Cardiac septum (tissue), 1 donor: ENCODE measurements at places on chromosomes 11 and 22. TPM values are rescaled to one million over a fixed set of nuclear protein-coding genes. Genes with fewer than 3 reads are reported as not detected.

DNA sequence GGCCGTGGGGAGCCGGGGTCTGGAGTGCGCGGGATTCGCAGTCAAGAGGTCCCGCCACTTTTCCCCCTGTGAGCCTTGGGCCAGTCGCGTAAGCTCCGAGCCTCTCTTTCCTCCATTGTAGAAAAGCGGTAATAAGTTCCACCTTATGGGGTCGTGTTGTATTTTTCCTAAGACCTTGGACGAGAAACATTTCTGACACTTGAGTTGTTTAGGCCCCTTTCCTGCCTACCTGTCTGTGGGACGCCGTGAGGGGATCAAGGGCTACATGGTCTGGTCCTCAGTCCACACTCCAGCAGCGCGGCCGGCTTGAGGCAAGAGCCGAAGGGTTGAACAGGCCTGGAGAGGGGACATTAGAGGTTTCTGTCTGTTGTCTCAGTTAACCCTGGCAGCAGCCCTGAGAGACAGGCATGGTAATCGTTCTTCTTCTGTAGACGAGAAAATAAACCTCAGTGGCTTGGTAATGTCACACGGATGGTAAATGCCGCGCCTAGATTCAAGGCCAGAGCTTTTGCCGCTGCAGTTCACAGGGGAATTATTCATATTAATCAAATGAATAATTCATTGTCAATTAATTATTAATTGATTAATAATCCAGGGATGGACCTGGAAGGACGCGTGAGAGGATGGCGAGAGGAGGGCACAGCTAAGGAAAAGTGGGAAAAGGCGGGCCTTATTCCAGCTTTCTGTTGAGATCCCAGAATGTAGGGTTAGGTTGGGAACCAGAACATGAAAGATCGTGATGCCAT, 545 bp downstream of the FEN1 start:
- no peak for DNase-seq

DNA sequence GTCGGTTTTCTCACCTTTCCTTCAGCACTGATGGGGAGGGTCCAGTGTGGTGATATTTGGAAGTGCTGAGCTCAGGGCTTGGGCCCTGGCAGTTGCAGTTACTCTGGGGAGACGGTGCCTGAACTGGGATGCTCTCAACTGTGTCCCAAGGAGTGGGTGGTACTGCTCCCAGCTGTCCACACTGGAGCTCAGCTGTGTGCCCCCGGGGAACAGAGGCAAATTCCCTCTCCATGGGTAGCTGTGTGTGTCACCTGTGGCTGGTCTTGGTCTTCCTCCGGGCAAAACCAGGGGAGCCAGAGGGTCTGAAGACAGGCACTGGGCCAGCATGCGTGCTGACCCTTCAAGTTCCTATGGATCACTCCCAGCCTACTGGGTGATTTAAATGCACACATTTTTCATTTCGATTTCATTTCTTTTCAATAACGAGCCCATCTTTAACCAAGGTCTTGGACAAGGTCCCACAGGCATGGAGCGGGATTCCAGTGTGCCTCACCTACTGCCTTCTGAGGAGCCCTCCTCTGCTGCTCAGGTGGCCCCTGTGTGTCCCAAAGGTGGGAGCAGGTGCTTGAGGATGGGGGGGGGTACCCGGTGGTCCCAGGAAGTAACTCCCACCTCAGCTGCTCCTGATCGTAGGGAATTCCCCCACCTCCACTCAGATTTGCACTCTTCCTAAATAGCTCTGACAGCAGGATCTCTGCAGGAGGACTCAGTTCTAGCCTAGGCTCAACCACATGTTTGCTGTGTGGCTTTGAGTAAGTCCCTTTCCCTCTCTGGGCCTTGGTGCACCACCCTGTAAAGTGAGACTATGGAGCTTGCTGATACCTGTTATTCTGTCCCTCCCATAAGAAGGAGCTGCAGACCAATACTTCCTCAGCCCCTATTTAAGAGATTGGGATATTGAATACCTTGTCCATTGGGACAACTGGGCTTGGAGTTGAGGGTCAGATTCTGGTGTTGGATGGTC, 16.8 kb downstream of the PRDM11 start:
- DNase-seq: peak; percentile 55

GRCh38 chr11:131423688-131424087, 53.3 kb downstream of the NTM start:
- no peak for DNase-seq

DNA sequence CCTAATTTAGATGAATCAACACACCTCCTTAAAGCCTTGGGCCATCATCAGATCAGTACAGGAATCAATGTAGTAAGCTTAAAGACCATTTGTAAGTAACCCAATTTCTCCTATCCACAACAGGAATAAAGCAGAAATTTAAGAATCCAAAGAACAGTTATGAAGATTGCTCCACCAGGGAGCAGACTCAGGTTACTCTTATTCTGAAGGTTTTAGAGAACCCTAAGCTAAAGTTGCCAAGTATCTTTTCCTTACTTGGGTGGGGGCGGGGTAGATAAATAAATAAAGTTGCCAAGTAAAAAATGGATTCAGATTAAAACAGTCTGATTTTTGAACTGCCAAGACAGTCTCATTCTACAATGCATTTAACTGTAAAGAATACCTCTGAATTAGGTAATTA, 18.1 kb downstream of the CKAP5 start:
- no peak for DNase-seq

- DNase-seq: no peak
Observed at GRCh38 chr11:22711880-22712279, 45.5 kb downstream of the GAS2 start.

- DNase-seq: no peak
Observed at GRCh38 chr11:85089654-85090053, 537.5 kb downstream of the DLG2 start.

DNA sequence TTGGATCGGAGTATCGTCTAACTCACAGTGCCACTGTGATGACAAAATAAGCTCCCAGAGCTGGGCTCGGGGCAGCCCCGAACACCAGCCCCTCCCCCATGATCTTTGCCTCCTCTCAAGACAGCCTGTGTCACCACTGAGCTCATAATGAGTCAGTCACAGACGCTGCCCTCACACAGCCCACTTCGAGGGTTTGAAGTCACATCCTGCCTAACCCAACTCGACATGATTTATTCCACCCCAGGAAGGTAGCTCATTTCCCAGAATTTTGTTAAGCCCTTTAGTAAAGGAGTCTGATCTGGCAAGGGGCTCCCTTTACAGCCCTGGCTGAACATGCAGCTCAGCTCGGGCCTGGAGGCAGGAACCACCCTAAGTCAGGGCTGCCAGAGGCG, 22.8 kb downstream of the MYH9 start:
- DNase-seq: no peak

GRCh38 chr11:61173456-61173855, 12.2 kb upstream of the VPS37C start:
- DNase-seq: no peak

- no peak for DNase-seq
Observed at GRCh38 chr11:31879681-31880080, 68.6 kb upstream of the PAX6 start.

DNA sequence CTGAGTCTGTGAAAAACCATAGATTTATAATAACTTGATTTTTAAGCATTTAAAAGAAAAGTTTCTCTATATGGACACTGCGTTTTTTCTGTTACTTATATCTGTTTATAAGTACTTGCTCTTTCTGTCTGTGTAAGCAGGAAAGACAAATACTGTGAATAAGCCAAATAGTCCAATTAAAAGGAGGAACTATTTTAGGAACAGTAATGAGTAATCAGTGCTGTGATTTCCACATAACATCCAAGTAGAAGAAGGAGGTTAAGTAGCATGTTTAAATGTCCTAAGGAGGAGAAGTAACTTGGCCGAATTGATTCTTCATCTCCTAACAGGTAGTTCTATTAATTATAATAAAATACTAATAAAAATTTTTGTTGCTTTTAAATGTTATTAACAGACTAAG, 40.8 kb downstream of the ZNF214 start:
- no peak for DNase-seq

DNA sequence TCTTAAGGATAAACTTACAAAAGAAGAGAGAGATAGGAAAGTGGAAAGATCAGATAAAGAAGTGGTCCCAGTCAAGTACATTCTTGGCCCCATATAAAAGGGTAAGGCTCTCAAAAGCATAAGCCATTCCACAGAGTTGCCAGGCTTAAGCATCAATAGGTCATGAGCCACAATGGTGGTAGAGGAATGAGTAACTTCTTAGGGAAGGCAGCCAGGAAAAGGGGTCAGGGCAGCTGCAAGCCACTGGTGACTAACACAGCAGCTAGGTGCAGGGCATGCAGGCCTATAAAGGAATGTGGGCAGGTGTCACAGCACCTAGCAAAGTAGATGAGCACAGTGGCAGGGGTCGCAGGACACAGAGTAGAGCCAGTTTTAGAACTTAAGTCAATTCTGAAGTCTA, 302.6 kb upstream of the FAT3 start:
- no peak for DNase-seq

GRCh38 chr11:4375431-4376140, 7.4 kb upstream of the OR52B4 start:
- DNase-seq: no peak

- peak; percentile 82 for DNase-seq
Observed at GRCh38 chr11:128548649-128549255, 38.6 kb downstream of the ETS1 start.

DNA sequence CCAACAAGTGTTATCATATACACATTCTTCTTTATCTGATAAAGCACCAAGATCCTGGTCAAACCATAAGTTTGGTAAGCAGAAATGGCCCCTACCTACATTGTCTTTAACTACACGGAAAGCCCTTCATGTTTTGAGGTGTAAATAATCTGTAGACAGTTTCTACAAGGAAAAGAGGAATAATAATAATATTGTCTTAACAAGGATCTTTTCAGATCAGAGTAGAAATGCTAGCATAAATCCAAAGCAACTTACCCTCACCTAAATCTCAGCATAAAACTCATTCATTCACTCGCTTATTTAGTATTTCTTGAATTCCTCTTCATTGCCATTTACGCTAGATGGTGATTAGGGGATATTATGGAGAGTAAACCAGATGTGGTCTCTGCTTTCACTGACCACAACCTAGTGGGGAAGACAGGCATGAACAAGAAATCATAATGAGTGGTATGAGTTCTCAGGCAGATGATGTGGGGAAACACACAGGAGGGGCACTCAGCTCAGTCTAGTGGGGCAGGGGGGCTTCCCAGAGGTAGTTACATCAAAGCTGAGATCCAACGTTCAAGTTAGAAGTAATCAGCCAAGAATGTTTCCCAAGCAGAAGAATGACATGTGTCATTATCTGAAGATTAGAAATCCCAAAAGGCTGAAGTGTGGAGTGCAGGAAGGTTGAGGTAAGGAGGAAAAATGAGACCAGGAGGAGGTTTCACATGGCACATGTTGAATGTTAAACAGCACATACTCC, 65.4 kb upstream of the ZC3H12C start:
- no peak for DNase-seq

- DNase-seq: no peak
Observed at GRCh38 chr11:97973352-97973857, 1047.3 kb upstream of the CNTN5 start.

- DNase-seq: peak; percentile 83
Observed at GRCh38 chr11:12746593-12747097, 72.4 kb downstream of the TEAD1 start.

GRCh38 chr11:46198245-46199240, 77.3 kb upstream of the PHF21A start:
- DNase-seq: no peak

GRCh38 chr11:101166038-101166437, 36.4 kb upstream of the PGR start:
- no peak for DNase-seq

GRCh38 chr11:74318241-74318932, 6.9 kb upstream of the P4HA3 start:
- no peak for DNase-seq

The RAC2 gene
- 5.1 TPM for total RNA-seq

The OR8D4 gene
- total RNA-seq: not detected

The CCT8L2 gene
- total RNA-seq: not detected

The ELMOD1 gene
- total RNA-seq: 0.89 TPM

The CRYBB3 gene
- total RNA-seq: not detected

The DEFB131B gene
- not detected for total RNA-seq

The FBLN1 gene
- total RNA-seq: 70.1 TPM

The XKR3 gene
- total RNA-seq: not detected

The OR52K2 gene
- total RNA-seq: not detected

The KRTAP5-8 gene
- total RNA-seq: not detected

The NLRP14 gene
- total RNA-seq: not detected

The MFNG gene
- total RNA-seq: 5.3 TPM

The DDTL gene
- total RNA-seq: 3.5 TPM

The CDC42BPG gene
- 1.2 TPM for total RNA-seq

The OR6A2 gene
- total RNA-seq: not detected

The ADORA2A gene
- total RNA-seq: 5.3 TPM

The APOL3 gene
- total RNA-seq: 22.5 TPM
